ENCODE measurements at places on chromosomes 5 and 9.

DNA sequence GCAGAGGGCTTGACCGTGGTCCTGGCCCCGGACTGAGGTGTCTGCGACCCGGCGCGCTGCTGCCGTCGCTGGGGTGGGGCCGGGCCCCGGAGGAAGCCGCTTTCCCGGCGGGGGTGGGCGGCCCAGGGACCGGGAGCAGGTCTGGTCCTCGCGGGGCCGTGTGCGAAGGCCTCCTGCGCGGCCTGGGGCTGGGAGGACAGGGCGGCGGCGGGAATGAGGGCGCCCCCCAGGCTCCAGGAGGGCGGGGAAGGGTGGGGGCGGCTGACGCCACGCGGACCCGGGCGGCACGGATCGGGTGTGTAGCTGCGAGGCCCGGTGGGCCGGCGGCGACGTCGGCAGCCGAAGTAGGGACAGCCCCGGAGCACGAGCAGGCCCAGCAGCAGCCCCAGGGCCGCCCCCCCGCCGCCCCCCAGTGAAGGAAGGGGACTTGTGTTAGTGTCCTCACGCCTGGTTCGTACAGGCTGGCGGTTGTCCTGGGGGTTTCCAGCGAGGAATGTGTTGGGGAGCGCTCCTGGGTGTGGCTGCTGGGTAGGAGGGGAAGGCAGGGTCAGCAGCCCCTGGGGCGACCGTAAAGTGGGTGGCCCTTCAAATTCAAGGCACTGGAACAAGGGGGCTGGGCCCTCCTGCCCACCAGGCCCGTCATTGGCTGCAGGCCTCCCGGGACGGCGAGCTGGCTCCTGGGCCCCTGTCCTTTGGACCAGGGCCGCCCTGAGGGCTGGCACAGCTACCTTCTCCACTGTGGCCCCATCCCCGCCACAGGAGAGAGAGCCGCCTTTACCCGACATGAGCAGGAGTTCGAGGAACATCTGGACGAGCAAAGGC is 597 bp upstream of the TMEM250 start:
- DNase-seq, result no peak

GRCh38 chr5:36720688-36721087 is 114.3 kb downstream of the SLC1A3 start:
- DNase-seq, result no peak

DNA sequence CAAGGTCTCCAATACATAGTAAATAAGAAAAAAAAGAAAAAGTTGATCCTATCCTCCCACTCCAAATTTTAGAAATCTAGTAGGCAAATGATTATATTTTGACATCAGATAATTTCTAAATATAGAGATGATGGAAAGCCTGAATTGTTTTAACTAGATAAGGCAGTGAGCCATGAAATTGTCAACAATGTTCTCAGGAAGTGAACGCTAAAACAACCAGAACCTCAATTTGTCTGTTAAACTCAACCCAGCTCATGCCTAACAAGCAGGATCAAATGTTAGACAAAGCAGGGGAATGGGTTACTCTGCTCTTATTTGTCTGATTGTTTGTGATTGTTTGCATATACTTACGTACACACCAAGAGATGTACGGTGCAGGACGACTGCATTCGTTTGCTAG is 49.2 kb downstream of the ESM1 start:
- DNase-seq, result no peak

DNA sequence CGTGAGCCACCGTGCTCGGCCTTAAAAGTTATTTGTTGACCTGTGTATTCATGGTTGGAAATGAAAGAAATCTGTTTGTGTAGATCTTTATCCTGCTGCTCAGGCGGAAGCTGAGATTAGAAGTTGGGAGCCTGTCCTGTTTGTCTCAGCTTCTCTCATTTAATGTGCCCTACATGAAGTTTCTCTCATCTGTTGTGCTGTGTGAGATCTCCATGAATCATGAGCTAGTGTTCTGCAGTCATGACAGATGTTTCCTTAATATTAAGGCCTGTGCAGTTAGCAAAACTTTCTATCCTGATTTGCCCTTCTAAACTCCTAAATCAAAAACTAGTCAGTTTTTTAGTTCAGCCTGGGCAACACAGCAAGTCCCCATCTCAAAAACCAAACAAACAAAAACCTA is 59.5 kb downstream of the FAM78A start:
- no peak for DNase-seq

- no peak for DNase-seq
Measured at GRCh38 chr5:42745856-42746255, 10.8 kb upstream of the CCDC152 start.

GRCh38 chr5:43140286-43140685 is 19.6 kb downstream of the ZNF131 start:
- DNase-seq, result peak; percentile 38

- DNase-seq, result peak; percentile 59
Measured at GRCh38 chr5:77935506-77936364, 159.6 kb upstream of the TBCA start.

- DNase-seq, result no peak
Measured at GRCh38 chr9:14312719-14313377, 1.1 kb downstream of the NFIB start.

- no peak for DNase-seq
Measured at GRCh38 chr5:128021411-128021810, 62.2 kb upstream of the SLC12A2 start.

DNA sequence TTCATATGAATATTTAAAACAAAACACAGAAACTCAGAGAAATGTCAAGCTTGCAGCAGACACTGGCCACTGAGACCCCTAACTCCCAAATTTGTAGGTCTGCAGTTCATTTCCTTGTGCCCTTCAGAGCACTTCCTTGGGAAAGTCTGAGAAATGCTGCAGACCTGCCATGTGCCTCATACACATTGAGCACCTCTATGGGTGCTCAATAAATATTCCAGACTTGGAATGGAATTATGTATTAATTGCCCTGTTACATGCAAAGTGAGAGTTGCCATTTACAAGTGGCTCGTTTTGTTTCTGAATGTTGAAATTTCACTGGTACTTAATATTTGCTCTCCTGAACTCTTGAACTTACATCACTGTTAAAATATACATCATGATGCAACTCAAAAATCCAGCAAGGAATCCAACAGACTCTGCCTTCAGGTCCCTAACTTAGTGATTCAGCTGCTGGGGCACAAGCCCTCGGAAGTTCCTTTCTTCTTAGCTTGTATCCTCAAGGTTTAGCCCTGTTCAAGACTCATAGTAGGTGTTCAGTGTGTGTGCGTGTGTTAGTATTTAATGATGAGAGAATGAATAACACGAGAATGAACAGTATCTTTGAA is 90.6 kb downstream of the PTCD2 start:
- no peak for DNase-seq

DNA sequence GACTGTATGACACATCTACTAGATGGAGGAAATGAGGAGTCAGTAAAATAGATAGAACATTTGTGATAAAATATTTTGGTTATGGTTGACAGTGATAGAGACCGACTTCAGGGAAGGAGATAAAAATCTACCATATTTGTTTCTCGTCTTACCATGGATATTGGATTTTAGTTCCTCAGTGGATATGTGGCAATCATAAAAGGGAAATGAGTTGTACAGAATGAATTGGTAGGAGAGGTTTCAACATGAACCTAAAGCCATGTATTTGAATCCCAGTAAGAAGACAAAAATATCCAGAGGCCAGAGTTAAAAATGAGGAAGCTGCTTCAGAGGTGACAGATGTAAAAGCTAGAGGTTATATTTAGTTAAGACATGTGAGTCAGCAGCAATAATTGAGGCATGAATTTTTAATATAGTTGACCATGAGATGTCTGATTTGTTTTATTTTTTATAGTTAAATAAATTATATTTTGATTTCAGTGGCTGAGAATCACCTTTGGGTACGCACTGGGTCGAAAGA is 480.4 kb upstream of the TUSC1 start:
- no peak for DNase-seq

GRCh38 chr5:128276537-128277216 is 193.1 kb downstream of the SLC12A2 start:
- no peak for DNase-seq

- peak; percentile 65 for DNase-seq
Measured at GRCh38 chr5:98904780-98905179, 24.0 kb downstream of the CHD1 start.

DNA sequence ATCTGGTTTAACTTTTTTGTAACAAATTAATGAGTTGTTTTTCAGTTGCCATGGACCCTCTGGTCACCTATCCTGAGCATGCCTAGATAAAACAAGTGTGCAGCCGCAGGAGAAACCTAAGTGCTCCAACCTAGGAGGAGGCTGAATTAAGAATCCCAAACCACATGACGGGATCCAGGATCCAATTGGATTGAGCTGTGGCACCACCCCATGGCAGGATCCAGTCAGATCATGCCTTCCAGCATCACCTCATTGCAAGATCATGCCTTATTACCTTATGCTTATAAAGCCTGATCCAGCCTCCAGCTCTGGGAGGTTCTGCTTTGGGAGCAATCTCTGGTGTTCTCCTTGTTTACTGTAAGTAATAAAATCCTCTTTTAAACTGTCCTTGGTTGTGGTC is 662.0 kb downstream of the TLR4 start:
- no peak for DNase-seq

- no peak for DNase-seq
Measured at GRCh38 chr5:156471893-156472292, 144.9 kb downstream of the SGCD start.

GRCh38 chr5:30438785-30439184 is 754.7 kb upstream of the CDH6 start:
- no peak for DNase-seq

DNA sequence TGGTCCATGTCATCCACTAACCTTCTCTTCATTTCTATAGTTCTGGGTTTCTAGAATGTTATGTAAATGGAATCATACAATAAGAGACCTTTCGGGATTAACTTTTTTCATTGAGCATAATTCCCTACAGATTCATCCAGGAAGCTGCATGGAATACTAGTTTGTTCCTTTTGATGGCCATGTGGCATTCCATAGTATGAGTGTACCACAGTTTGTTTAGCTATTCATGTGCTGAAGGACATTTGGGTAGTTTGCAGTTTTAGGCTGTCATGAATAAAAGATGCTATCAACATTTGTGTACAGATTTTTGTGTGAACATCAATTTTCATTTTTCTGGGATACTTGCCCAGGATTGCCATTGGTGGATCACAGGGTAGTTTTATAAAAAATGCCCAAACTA is 6.8 kb upstream of the SPTLC1 start:
- DNase-seq, result no peak

DNA sequence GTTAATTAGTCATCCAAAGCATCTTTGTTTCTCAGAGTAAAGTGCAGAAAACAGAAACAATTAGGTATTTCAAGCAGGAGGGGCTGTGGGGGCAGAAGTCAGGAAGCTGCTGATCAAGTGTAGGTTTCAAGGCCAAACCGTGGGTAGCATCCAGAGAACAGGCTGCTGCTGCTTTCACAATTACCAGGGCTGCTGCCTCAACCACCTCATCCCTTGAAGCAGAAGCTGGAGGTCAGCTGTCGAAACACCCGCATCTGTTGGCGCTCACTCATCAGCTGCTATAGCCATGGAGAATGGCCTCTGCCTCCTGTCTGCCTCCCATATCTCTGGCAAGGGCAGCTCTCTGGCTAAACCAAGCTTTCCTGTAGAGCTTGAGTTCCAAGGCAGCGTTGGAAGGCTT is 122.9 kb upstream of the OSMR start:
- peak; percentile 46 for DNase-seq

- no peak for DNase-seq
Measured at GRCh38 chr9:86041311-86041741, 58.0 kb downstream of the GOLM1 start.

DNA sequence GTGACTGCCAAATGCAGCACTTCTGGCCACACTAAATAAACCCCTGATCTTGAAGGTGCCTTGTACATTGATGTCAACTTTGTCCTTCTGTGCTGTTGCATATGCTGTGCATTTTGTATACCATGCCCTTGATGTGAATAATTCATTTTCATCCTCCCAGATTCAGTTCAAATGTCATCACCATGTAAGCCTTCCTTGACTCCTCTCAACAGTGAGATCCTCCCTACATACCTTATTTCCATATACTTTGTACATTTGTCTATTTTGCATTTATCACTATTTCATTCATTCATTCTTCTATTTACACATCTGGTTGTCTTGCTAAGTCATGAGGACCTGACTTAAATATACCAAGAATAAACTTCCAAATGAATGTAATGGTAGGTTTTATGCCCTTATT is 273.2 kb upstream of the EFNA5 start:
- no peak for DNase-seq

DNA sequence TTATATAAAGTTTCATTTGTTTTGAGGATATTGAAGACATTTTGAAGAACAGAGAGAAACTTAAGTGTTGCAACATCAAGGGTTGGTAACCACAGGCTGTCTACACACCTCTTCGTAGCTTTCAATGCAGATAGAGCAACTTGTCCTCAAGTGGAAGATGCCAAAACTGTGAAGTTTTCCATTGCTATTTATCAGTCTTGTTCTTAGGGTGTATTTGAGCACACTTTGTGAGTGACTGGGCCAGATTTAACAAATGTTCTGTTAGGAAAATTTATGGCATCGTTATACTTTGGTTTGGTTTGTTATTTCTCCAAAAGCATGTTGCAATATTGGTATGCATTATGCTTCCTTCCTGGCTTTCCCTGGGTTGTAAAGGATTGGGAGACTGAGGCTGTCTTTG is 31.6 kb downstream of the NNT start:
- no peak for DNase-seq

- no peak for DNase-seq
Measured at GRCh38 chr5:173782671-173783101, 105.5 kb upstream of the CPEB4 start.

DNA sequence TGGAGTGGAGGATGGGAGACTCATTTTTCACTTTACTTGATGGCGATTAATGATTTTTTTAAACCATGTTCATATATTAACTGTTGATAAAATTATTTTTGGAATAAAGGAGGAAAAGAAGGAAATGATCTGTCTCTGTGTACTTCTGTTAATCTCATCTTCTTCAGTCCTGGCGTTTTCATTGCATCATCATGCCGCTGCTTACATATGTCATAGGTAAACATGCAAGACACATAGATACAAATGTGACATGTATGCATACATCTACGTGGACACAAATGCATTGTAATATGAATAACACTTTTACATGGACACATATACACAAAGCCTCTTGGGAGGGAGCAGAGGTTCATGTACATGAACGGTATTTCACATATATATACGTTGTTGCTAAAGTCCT is 10.0 kb downstream of the TMEM174 start:
- no peak for DNase-seq

- DNase-seq, result no peak
Measured at GRCh38 chr5:113804943-113805342, 291.4 kb downstream of the YTHDC2 start.

- no peak for DNase-seq
Measured at GRCh38 chr5:2142456-2142954, 259.8 kb upstream of the IRX4 start.

GRCh38 chr9:127637322-127637847 is 25.3 kb downstream of the STXBP1 start:
- no peak for DNase-seq
